ENCODE measurements at places on chromosomes 1 and 21.

DNA sequence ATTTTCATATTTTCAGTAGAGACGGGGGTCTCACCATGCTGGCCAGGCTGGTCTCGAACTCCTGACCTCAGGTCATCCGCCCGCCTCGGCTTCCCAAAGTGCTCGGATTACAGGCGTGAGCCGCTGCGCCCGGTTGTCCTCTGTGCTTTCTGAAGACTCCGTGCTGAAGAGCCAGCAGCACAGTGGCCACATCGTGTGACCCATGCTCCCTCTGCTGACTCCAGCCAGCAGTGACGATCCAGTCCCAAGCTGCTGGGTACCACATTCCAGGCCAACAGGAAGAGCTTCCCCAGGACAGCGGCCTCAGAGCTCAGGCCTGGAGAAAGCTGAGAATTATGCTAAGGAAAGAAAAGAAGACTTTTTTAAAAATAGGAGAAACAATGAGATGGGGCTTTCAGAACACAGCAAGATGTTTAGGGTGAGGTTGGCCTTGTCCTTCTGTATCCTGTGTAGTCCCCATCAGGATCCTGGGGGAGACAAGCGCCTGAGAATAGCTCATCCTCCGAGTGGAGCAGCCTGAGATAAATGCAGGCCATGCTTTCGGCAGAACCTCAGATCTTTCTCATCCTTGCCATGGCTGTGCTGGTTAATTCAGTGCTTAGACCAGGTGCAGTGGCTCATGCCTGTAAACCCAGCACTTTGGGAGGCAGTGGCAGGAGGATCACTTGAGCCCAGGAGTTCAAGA lies 207.1 kb downstream of the SLC35F3 start:
- DNase-seq = no peak

DNA sequence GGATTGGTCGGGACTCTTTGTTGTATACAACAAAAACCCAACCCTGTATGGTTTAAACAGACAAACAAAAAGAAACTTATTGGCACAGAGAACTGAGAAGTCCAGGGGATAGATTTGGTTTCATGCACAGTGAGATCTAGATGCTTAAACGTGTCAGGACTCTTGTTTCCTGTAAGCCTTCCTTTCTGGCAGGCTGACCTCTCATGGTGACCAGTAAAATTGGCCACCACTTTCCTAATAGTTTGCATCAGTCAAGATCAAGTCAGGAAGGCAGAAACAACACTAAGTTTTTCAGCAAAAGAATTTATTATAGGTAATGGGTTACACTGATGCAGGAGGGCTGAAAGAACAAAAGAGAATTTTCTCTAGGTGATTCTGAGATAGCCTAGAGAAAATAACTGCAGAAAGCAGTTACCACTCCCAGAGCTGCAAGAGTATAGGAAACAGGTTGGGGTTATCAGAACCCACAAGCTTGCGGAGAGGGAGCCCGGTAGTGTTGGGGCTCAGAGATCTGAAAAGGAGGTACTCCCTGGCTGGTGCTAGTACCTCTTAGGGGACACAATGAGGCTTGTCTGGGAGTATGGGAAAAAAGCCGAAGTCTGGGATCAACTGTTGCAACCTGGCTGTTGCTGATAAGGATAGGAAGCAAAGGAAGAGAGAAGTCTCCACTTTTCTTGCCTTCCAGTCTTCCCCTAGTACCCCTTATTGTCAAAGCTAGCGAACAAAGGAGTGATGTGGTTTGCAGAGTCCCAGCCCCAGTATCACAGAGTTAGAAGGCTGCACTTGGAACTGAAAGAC lies 21.4 kb downstream of the CITED4 start:
- no peak for DNase-seq

GRCh38 chr1:234958066-234958705 lies 170.5 kb downstream of the TOMM20 start:
- DNase-seq = no peak

DNA sequence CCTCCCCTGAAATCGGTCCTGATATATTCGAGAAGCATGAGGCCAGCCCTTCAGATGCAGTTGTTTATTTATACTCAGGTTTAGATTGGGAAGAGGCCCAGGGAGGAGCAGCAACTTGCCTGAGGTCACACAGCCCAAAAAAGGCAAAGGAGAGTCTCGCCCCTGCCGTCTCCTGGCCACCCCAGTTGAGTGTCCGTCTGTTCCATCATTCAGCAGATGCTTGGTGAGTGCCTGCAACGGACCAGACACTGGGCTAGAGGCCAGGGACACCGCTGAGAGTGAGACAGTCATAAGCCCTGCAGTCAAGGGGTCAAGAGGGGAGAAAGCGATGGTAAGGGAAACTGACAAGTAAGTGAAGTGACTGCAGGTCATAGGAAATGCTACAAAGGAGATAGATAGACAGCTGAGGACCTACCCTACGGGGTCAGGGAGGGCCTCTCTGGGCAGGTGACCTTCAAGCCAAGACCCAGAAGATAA lies 15.4 kb upstream of the SELENON start:
- DNase-seq = no peak

DNA sequence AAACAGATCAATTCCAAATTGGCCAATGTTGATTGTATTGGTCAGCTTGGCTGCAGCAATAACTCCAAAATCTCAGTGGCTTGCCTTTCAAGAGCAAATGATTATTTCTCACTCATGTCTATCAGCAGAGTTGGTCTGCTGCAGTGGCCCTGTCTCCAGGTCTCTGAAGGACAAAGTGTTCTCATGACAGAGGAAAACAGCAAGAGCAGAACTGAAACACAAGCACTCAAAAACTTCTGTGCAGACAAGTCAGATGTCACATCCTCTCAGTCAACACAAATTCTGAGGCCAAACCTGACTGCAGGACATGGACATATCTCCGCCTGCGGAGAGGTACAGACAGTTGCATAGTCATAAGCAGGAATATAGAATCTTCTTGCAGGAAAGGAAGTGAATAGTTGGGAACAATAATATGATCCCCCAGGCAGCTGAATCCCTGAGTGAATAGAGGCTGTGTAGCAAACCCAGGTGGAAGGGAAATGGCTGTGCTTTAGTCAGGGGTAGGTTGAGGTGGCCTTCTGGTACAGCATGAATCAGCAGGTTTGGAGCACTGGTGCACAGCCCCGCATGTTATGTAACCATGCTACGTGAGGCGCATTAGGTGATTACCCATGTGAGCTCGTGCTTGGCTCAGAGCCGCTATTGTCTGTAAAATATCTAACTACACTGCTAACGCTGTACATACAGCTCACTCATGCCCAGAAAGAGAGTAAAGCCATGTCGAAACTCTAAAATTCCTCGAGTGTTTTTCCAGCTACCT lies 17.1 kb upstream of the UBE2U start:
- no peak for DNase-seq

DNA sequence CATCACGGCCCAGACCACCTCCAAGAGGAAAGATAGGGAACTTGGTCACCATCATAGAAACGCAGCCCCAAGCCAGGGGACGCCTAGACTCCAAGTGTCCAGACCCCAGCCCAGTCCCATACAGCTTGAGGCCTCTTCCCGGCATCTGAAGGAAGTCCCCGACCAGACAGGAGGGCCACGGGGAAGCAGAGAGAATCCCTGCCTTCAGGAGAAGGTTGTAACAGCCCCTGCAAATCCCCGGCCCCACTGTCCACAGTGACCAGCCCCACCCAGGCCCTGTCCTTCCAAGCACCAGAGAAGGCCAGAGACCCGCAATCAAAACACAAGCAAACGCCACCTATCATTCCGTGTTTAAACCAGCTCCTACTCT lies 1.7 kb downstream of the SLC19A1 start:
- DNase-seq = no peak

DNA sequence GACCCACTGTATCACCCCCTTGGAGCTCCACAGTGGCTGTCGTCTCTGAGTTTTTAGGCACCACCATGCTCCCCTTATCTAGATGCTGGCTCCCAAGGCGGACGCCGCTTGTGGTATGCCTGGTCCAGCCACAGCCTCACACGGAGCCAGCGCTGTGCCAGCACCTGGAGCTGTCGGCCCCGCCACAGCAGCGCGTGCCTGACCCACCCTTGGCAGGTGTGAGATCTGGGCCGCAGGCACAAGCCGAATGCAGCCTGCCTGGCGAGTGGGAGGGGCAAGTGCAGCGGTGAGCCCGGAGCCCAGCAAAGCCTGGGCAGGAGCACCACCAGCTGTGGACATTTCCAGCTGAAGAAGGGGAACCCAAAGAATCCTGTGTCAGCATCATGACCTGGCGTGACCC lies 91.9 kb upstream of the BACE2 start:
- no peak for DNase-seq

- DNase-seq = no peak
Observed at GRCh38 chr1:96472471-96472870, 249.1 kb upstream of the PTBP2 start.

DNA sequence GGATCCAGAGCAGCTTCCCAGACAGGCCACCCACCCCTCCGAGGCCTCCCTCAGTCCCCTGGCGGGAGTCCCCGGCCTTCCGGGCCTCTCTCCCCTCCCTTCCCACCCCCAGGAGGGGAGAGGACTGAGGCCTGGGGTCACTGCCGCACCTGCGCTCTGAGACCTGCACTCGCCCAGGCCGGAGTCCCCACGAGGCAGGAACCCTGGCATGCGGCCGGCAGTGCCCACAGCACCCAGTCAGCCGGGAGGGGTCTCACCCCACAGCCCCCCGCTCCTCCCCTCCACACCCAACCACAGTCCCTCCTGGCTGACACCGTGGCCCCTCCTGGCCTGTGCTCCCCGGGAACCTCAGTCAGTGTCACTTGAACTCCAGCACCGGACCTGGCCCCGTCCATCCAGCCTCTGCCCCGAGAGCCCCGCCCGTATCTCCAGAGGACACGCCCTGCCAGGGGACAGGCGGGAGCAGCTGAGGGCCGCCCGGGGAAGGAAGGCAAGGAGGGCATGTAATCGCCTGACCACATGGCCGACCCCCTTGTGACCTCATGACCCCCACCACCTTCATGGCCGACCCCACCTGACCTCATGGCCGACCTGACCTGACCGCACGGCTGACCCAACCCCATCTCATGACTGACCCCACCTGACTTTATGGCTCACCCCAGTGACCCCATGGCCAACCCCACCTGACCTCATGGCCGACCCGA lies 28.7 kb upstream of the TTLL10 start:
- no peak for DNase-seq

- no peak for DNase-seq
Observed at GRCh38 chr1:39592069-39592468, 15.5 kb upstream of the PABPC4 start.

- no peak for DNase-seq
Observed at GRCh38 chr1:163271535-163271934, 50.2 kb upstream of the NUF2 start.

DNA sequence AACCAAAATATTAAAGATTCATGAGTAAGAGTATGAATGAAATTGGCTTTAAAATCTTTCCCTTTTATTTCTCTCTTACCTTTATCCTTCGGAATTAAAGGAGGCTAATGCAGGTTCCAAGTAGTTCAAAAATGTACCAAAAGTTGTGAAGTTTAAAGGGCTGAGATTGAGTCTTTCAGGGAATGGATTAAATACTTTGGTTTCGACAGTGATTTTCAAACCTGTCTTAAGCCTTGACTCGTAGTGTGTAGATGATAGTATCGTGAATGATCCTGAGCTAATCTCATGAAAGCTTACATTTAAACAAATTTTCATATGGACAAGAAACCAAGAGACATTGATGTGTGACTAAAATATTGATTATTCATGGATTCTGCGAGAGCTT lies 66.9 kb downstream of the DYRK1A start:
- DNase-seq = no peak

- DNase-seq = no peak
Observed at GRCh38 chr21:35050348-35051286, 1.5 kb upstream of the RUNX1 start.

DNA sequence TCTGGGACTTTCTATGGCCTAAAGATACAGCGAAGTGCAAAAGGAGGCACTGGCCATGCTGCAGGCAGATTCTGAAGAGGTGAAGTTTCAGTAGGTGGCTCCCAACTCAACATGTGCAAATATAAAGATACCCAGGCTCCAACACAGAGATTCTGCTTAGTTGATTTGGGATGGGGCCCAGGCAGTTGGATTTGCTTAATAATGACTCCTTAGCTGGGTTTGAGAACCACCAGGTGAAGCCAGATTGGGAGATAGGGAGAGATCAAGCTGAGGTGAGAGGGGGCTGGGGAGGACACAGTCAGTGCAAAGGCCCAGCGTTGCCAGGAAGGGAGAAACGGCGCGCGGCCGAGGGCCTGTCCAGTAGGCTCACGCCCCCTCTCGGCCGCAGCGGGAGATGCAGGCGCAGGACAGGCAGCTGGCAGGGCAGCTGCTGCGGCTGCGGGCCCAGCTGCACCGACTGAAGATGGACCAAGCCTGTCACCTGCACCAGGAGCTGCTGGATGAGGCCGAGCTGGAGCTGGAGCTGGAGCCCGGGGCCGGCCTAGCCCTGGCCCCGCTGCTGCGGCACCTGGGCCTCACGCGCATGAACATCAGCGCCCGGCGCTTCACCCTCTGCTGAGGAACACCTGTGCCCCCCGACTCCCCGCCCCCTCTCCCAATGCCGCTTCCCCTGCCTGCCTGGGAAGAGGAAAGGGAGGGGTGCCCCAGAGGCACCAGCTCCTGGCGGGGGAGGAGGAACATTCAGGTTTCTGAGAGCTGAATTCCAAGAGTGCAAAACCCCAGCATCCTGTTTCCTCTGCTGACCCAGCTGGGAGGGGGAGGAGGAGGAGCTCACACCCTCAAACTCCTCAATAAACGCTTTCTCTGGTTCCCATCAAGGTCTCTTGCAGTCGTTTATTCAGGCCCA lies 1.2 kb downstream of the FAM167B start:
- DNase-seq = peak; percentile 72

GRCh38 chr1:29633771-29634170 lies 397.4 kb downstream of the PTPRU start:
- no peak for DNase-seq

- no peak for DNase-seq
Observed at GRCh38 chr1:206550446-206550845, 43.1 kb downstream of the RASSF5 start.

DNA sequence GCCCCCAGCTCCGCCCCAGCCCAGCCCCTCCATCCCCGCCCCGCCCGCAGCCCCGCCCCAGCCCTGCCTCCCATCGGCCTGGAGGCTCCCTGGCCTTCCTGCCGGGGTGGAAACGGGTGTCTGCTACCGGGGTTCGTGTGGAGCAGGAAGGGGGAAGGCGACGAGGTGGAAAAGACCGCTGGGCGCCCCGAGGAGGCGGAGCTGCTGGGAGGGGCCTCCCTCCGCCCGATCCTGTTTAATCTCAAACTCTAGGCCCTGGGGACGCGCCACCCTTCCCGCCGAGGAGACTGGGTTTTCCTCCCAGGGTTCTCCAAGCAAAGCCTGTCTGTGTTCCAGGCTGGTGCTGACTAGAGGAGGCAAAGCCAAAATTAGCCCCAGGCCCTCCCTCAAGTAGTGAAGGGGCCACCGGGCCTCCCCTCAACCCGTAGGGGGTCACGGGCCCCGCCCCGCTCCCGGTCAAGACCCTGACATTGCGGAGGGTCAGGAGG lies 16.2 kb upstream of the TTLL10 start:
- DNase-seq = peak; percentile 48

All from stimulated activated CD8-positive, alpha-beta memory T cell treated with anti-CD3 and anti-CD28 coated beads, Interleukin-4, amount 100 ng/mL, for 24 hours (primary cell).